Glomerular endothelial cell (primary cell): ENCODE measurements at places on chromosomes 7 and 10.

- DNase-seq: no peak
These were observed 6.7 kb upstream of the PAXIP1 start for GRCh38 chr7:155009570-155010157.

GRCh38 chr7:152760854-152761748, 1.5 kb downstream of the ACTR3B start:
- no peak for DNase-seq

DNA sequence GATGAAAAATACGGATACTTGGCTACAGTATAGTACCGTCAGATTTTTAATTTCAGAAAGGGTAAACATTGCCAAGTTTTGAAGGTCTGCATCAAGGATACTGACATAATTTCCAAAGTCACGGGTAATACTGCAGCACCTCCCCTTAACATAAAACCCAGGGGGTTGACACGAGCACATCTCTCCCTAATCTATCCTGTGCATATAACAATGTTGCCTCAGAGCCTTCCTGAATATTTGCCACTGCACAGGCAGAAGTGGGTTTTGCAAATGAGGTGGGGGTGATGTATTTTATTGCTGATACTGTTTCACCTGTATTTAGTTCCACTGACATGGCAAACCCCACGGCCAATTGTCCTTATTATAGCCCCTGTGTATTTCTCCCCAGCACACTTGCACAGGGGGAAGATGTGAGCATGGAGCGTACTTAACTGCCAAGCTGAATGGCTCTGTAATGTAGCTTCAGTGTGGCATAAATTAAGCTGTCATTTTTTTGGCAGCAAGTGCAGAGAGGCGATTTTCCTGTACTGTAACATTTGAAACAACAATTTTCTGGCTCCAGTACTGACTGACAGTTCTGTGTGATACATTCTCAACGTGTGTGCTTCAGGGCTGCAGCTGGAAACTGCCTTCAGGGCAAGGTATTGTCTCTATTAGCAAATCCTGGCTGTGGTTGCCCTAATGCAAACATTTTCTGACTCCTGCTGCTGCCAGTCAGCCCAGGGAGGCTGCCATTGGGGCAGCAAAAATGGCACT, 299.6 kb upstream of the SP4 start:
- no peak for DNase-seq

- peak; percentile 82 for DNase-seq
These were observed 17.8 kb downstream of the CELF2 start for GRCh38 chr10:11035301-11035991.

DNA sequence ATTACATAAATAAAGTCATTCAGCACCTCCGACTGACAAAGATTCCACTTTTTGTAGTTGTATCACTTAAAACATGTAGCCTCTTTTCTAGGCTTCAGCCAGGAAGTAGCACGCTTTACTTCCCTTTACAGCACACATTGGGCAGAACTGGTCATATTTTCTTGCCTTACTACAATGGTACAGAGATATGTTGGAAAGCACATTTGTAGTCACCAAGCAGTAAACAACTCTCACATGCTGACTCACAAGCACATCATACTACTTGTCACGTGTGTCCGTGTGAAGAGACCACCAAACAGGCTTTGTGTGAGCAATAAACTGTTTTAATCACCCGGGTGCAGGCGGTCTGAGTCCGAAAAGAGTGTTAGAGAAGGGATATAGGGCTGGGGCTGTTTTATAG, 1071.8 kb downstream of the DNAJB9 start:
- DNase-seq: no peak
